T-helper 9 cell (primary cell): ENCODE measurements at places on chromosomes 3 and 15.

- no peak for DNase-seq
Observed at GRCh38 chr3:186417791-186418190, 55.8 kb upstream of the DGKG start.

GRCh38 chr3:12994357-12994606 is 78.9 kb downstream of the IQSEC1 start:
- no peak for DNase-seq

GRCh38 chr3:28934126-28934813 is 346.6 kb upstream of the RBMS3 start:
- no peak for DNase-seq

- DNase-seq: no peak
Observed at GRCh38 chr3:124847051-124847450, 40.1 kb downstream of the ITGB5 start.

- no peak for DNase-seq
Observed at GRCh38 chr15:78641102-78641748, at the start of gene CHRNB4. Gene CHRNB4, minus strand, starts transcription at chr15:78641210. Its CDS starts 77 bp downstream, at chr15:78641133.
